Fibroblast of the aortic adventitia (primary cell): ENCODE measurements at places on chromosomes 2 and 18.

GRCh38 chr2:11370377-11371091 is 26.1 kb upstream of the ROCK2 start:
- DNase-seq = no peak

GRCh38 chr2:141946016-141946415 is 184.8 kb downstream of the LRP1B start:
- no peak for DNase-seq

DNA sequence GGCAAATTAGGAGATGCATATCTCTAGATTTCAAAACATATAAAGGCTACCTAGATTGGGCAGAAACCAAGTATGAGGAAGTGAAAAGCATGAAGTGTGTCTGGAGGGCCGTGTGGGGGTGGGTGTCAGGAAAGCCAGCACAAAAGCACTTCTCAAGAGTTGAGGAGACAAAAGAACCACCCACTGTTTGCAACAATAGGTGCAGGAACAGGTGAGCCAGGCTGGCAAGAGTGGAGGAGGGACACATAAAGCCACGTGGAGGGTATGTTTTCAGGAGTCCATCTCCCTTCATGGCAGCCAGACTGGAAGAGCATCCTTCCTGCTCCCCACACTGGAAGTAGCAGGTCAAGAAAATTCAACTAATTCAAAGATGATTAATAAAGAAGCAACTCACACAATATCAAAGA is 96.4 kb downstream of the CERS6 start:
- no peak for DNase-seq

GRCh38 chr2:236415684-236416444 is 151.7 kb upstream of the ASB18 start:
- DNase-seq = no peak

DNA sequence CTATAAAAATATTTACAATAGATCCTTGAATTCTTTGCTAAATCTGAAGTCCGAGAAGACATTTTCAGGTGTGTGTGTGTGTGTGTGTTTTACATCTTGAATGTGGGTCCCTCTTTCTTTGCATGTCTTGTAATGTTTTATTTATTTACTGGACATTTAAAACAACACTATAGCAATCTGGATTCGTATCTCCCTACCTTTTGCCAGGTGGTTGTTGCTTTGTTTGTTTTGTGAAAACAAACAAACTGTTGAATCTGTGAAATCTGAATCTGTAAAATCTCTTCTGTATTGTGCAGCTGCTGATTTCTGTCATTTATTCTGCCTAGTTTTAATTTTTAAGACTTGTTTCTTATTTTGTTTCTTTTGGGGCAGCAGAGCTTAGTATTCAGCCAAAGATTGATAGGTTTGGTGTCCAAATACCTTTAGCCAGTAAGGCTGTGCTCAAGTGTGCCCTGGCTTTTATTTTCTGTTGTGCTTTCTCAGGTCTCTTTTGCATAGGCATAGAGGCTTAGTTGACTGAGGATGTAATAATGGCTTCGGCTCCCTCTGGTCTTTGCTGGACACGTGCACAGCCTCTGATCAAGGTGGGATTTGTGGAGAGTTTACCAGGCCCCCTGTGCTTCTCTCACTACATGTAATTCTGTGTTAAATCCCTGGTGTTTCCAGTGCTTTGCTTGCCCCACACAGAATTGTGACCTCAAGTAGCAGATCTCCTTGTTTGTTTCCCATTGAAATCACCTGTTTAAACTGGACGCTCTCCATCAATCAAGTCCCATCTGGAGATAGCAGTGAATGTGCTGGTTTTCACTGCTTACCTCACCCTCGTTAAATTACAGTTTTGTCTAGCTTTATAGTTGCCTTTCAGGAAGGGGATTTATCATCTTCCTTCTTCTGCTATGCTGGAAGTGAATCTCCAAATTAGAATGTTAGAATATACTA is 71.1 kb downstream of the BIRC6 start:
- no peak for DNase-seq

DNA sequence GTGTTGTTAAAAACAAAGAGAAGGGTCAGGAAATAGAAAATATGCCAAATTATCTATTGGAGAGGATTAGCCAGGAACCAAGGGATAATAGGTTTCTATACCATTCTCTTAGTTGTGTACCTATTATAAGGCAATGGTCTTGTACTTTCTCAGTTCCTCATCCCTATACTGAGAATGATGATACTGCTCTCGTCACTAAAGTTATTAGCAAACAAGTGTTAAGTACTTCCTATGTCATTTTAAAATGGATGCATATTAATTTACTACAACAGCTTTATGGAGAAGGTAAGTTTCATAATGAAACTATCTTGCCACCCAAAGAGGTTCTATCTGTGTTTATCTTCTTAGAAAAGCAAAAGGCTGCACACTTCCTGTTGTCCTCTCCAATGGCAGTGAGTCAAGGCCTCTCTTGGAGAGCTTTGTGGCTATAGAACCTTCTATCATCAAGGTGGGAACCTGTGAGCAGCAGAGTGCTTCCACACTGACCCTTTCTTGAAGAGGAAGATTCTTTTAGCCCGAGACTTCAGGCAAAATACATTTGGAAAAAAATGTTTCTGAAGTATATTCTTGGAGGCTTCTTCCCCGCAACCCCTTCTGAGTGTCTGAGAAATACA is 460.7 kb upstream of the FANCL start:
- no peak for DNase-seq

DNA sequence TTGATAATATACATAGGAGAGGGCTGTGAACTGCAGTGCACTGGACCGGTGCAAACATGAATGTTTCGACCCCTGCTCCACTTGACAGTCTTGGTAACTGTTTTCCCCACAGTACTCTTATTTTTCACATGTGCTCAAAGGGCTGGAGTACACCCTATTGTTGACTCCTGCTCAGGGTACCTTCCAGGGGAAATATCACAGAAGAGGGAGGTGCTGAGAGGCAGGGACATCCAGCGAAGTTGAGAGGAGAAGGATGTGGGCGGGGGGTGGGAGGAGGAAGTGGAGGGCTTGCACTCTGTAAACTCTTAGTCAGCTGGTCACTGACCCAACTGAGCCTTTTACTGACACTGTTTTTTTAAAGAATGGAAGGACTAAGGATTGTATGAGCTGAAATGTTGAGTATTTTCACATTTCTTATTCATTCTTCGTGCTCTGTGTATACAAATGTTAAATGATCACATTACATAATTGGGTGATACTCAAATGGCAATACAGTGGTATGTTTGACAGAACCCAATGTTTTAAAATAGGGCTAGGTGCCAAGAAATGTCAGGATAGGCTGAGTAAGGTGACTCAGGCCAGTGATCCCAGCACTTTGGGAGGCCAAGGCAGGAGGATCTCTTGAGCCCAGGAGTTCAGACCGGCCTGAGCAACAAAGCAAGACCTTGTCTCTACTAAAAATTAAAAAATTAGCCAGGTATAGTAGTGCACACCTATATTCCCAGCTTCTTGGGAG is 10.0 kb downstream of the INPP4A start:
- DNase-seq = no peak

- DNase-seq = no peak
Observed at GRCh38 chr2:226665306-226665831, 134.3 kb downstream of the IRS1 start.

GRCh38 chr2:9714630-9715214 is 83.9 kb upstream of the YWHAQ start:
- no peak for DNase-seq

GRCh38 chr2:41989501-41990180 is 58.2 kb upstream of the PKDCC start:
- DNase-seq = peak; percentile 48

GRCh38 chr2:151824886-151825285 is 3.3 kb downstream of the ARL5A start:
- no peak for DNase-seq

DNA sequence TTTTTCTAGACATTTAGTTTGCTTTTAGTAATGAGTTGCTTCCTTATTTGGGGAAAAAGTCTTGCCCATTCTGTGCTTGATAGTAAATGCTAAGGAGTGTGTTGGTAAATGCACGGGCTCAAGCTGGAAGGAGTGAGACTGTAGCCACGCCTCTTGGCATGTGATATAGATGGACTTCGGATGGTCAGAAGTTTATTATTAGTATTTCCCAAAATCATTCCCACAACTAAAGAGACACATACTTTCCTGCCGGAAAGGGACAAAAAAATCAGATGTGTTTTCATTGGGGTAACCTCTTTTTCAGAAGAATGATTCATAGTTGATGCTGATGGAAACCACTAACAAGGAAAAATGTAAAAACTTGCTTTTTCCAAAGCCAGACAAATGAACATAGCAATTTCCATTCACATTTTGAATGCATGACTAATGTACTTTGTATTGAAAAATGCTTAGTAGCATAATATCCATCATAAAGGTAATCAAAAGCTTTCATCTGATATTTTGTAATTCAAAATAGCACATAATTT is 133.2 kb downstream of the ZNF532 start:
- DNase-seq = peak; percentile 93

DNA sequence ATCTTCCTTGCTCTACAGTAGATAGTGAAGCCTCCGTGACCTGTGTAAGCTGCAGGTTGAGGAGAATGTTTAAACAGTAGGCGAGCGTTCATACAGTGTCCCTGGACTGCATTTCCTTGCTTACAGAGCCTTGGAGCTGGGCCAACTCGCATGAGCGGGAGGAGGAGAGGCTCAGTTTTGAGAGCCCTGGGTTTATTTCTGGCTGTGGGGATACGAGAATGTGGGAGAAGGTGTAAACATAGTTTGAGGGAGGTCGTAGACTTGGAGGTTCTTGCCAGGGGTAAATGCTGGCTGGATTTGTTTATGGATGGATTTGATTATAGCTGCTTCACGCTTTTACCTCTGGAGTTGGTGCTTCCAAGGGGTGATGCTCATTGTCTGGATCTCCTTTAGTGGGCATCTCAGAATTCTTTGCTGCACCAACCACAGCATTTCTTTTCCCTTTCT is 20.8 kb downstream of the CRIM1 start:
- no peak for DNase-seq
